ENCODE measurements at places on chromosomes 7 and 10.

- DNase-seq, result no peak
These were observed 308.5 kb upstream of the NFE2L3 start for GRCh38 chr7:25843467-25843866.

- no peak for DNase-seq
These were observed 65.1 kb downstream of the RSU1 start for GRCh38 chr10:16752099-16752498.

DNA sequence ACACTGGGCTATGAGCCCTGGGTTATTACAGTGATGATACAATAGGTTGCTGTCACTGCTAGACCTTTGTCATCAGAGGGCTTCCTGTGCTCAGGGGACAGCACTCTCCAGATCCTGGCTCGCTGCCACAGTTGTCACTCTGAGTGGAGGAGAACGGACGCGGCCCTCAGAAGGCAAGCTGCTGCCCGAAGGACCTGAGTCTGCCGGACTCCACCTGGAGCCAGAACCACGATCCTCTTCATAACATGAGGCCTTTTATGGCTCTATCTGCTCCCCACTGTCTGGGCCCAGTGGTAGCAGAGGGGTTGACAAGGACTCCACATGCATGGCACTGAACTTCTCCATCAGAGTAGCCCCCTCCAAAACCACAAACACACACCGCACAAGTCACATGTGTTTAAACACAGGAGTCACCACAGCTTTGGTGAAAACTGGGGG is 94.7 kb upstream of the EFCAB10 start:
- no peak for DNase-seq

- DNase-seq, result no peak
These were observed 4.0 kb downstream of the HDAC9 start for GRCh38 chr7:18499407-18500177.

DNA sequence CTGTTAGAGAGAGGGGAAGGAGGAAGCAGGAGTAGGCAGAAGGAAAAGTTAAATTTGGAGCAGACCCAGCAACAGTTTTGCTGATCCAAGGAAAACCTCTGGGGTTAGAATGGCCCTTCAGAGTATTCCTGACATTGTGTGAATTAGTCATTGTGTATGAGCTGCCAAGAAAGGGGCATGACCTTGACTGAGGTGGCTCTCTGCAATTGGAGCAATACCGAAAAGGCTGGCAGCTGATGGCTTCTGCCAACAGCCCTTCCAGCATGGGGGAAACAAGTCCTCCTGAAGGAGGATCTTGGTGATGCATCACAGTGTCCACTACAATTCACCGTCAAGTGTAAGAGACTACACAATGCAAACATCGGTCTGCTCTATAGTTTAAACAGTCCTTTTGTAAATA is 20.6 kb upstream of the WASL start:
- no peak for DNase-seq

DNA sequence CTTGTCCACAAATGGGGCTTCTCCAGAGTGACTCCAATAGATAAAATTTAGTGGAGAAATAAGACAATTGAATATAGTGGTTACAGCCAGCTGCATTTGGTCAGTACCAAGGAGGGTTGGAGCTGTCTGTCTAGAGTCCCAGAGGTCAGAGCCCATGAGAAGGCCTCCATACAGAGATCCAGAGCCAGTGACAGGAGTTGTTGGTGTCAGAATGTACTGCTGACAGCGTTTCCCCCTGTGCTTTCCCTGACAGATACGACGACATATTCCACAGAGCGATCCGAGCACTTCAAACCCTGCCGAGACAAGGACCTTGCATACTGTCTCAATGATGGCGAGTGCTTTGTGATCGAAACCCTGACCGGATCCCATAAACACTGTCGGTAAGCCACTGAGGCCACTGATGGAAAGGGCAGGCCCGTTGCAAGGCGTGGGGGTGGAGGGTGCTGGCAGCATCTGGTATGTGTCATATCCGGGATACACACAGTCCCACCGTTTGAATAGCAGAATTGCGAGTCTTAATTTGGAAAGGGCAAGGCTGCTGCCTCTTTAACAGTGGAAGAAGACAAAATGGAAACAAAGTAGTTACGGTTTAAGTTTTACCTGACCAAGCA is 483.6 kb downstream of the NRG3 start:
- no peak for DNase-seq

DNA sequence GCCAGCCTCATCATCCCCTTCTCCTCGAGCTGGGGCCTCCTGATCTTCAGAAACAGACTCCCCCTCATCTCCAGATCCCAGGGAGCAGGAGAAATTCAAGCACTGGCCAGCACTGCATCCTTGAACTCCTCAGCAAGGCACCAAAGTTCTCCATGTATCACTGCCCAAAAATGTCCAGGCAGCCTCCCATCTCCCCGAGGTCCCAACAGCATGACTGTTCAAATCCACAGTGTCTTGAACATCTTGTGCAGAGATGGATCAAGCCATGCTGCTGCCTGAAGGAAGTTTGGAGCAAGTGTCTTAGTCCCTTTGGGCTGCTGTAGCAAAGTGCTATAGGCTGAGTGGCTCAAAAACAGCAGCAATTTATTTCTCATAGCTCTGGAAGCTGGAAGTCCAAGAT is 115.5 kb upstream of the GALNT17 start:
- DNase-seq, result no peak

- DNase-seq, result no peak
These were observed 7.6 kb upstream of the ERVW-1 start for GRCh38 chr7:92485267-92485892.

DNA sequence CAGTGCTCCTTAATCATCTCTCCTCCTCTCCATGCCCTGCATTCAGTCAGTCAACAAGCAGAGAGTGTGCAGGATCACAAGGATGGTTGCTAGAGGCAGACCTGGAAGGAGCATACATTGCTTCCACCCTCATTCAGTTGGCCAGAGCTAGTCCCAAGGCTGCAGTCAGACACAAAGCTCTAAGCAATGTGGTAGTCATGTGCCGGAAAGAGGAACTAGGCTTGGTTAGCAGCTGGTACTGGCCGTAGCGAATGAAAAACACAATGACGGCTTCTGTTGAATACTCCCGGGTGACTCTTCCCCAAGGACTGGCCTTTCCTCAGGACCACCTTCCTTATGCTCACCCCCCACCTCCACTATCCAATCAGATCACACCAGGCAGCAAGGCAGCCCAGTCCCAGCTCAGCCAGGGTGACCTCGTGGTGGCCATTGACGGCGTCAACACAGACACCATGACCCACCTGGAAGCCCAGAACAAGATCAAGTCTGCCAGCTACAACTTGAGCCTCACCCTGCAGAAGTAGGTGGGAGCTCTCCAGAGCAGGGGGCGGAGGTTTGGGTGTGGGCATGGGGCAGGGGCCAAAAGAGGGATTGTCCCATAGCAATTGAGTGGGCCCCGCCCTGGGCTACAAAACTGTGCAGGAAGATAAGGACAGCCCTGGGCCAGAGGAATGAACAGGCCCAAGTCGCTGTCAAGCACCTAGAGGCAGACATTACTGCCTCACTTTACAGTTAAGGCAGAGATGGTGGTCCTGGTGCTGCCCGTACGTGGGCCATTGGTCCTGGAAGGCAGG is 10.9 kb downstream of the LDB3 start:
- DNase-seq, result no peak

DNA sequence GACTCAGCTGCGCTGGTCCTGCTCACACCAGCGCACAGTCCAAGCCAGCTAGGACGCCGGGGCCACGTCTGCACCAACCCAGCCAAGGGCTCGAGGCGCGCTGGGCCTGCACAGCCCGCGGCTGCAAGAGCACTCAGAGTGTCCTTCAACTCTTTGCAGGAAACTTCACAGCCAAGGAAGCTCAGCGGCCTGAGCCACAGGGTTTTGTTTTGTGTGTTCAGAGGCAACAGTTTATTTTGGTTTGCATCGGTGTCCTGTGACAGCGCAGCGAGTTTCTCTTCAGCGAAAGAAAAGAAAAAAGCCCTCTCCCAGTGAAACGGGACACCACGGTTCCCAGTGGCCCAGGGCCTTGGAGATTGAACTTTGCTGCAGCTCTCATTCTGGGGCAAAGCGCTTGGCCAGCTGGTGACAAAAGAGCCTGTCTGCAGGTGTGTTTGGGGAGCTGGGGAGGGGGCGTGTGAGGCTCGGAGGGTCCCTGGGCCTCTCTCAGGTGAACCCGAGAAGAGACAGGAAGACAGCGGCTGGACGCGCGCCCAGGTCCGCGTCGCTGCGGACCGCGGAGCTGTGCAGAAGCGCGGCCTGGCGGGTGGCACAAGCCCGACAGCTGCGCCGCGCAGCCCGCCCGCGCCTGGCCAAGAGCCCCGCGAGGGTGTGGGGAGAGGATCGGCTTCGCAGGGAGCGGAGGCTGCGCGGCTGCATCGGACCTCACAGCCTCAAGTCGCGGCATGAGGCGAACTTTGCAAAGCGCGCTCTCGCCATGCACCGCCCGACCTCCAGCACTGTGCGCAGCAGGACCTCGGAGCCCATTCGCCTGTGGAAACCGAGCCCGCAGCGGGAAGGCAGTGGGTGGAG is 922 bp downstream of the CXCL12 start:
- DNase-seq, result no peak

DNA sequence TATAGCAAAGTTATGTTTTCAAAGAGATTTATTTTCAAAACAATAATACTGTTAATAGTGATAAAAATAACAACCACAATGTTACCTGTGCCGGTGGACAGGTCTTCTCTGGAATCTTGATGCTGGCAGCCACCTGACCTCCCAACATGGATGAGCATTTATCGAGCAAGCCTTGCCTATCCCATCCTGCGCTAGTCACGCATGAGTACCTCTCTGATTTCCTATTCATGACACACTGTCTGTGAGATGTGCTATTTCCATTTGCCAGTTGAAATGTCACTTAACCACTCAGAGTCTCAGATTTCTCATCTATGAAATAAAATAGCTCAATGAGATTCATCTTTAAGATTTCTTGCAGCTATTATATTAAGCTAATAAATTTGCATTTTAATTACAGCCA is 341.2 kb upstream of the VWC2 start:
- no peak for DNase-seq

- peak; percentile 26 for DNase-seq
These were observed 161.2 kb downstream of the TAX1BP1 start for GRCh38 chr7:27901028-27901760.

- DNase-seq, result no peak
These were observed 164.3 kb upstream of the AKR1E2 start for GRCh38 chr10:4661511-4662255.

- no peak for DNase-seq
These were observed 80.9 kb downstream of the DIP2C start for GRCh38 chr10:608331-609261.

GRCh38 chr10:113317489-113317888 is 235.4 kb upstream of the HABP2 start:
- DNase-seq, result no peak

DNA sequence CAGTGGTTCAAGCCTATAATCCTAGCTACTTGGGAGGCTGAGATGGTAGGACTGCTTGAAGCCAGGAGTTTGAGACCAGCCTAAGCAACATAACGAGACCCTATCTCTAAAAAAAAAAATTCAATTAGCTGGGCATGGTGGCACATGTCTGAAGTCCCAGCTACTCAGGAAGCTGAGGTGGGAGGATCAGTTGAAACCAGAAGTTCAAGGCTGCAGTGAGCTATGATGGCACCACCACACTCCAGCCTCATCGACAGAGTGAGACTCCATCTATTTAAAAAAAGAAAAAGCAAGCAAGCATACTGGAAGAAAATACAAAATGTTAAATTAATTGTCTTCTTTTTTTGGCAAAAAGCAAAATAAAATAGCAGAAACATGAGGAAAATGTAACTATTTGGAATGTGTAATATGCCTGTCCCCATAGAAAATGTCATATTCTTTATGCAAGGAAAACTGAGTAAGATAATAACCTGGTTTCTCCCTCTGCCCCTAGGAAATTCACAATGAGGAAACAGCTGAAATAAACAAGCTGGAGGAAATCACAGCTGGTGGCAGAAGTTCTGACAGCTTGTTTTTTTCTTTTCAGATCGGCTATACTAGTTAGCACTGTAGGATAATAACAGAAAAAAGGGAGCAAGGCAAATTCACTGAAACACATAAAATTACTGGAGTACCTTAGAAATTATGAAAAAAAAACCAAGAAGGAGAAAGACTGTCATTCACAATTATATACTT is 48.5 kb downstream of the HERPUD2 start:
- DNase-seq, result no peak

- peak; percentile 91 for DNase-seq
These were observed 26.0 kb upstream of the JMJD1C start for GRCh38 chr10:63491588-63492316.

DNA sequence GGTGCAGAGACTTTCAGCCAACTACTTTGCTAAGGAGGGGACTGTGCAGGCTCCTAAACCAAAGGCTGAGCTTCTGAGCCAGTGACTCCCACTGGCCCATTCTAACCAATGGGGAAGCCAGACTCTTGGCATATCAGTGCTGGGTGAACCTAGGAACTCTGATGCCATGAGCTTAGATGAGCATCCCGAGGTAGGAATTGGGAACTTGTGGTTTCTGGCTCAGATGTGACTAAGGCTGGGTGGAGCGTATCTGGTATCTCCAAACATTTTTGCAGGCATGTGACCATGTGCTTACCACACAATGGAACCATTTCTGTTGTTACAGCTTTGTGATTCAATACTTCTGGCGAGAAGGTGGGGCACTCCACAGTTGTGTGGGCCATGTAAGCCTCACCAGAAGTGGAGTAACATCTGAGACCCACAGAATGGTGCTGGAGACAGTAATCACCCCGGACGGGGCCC is 2.5 kb upstream of the AVPI1 start:
- DNase-seq, result peak; percentile 73

DNA sequence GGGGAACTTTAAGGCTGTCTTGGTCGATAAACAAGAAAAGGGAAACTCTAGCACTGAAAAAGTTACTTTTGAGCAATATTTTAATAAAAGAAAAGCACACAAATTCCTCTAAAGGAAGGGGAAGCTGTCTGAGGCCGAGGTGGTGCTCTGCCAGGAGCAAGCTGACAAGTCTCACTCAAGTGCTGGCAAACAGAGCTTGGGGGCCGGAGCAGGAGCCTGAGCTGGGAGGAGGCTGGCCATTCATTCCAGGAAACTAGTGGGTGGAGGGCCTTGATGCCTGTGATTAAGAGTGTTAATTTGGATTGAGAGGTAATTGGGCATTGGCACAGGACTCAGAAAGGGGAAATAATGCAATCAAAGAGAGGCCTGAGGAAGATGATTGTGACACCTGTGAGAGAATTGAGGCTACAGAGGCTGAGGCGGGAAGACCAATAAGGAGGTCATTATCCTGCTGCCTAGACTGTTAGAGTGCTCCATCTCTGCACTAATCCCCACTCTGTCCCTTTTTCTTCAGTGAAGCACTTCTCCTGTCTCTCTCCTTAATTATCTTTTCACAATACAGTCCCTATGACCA is 154.9 kb upstream of the COL1A2 start:
- DNase-seq, result no peak

GRCh38 chr7:100965723-100966541 is 3.4 kb upstream of the MUC12 start:
- DNase-seq, result no peak

Measured in fibroblast of skin of left biceps (primary cell).